Stimulated activated naive CD8-positive, alpha-beta T cell treated with anti-CD3 and anti-CD28 coated beads, Interleukin-15, Interleukin-2, amounts not matched to agents 100 U/mL and 50 U/mL, for 24 hours (primary cell): ENCODE measurements at places on chromosomes 7 and 10.

DNA sequence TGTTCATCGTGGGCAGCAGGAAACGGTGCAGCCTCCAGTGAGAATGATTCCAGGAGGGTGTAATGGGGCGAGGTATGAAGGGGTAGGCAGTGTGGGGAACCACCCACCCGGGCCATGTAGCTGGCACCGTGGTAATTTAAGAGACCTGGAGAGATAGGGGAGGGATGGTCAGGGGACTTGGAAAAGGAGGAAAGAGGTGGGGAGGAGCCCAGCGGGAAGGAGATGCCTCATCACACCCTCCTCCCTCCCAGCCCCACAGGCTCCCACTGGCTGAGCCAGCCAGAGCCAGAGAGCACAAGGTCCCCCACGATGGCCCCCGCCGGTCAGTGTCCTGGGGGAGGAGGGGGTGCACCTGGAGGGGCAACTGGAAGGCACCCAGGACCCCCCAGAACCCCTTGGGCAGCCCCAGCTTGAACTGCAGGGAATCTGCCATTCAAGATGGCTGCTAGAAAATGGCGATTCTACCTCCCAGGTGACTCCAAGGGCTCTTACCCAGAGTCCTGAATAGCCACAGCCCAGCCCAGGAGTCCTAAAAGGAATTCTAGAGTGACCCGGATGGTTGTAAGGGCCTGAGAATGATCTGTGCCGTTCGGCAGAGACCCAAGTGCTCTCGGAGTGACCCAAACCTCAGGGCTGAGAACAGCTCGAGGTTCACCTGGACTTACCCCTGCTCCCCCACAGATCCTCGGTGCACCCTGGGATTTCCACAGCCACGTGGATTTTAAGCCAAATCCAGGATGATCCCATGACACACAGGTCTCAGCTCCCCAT, 28.8 kb downstream of the CALML3 start:
- DNase-seq = no peak

DNA sequence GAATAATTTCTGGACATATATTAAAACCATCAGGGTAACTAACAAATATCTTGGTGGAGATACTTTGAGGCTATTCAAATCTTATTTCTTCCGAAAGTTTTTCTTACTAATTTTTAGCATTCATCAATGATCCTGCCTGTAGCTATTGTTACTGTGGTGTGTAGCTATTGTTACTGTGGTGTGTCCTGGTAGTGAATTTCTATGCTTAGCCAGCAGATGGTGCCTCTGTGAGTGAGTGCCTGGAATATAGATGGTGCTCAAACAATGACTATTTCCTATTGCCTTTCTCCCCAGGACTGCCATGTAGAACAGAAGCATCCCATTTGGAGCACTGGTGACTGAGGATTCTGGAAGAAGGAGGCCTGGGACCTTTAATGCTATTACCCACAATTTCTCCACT, 245.7 kb downstream of the CCSER2 start:
- DNase-seq = no peak

- DNase-seq = no peak
These were observed 140.0 kb downstream of the FRMD4A start for GRCh38 chr10:14190702-14191101.

DNA sequence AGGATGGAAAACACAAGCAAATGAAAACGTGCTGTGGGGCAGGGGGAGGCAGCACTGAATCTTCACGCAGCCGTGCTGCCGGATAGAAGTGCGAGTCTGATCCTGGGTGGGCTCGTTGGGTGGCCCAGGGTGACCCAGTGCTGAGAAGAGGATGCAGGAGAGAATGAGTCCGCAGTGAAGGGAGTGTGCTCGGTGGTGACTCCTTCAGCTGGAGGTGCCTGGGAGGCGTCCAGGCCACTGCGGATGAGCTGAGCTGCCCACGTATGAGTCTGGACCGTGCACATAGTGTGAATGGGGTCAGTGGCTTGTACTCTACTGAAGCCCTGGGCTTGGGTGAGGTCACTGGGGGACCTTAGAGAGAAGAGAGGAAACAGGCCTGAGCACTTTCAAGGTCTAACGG, 190.0 kb upstream of the MGMT start:
- no peak for DNase-seq

DNA sequence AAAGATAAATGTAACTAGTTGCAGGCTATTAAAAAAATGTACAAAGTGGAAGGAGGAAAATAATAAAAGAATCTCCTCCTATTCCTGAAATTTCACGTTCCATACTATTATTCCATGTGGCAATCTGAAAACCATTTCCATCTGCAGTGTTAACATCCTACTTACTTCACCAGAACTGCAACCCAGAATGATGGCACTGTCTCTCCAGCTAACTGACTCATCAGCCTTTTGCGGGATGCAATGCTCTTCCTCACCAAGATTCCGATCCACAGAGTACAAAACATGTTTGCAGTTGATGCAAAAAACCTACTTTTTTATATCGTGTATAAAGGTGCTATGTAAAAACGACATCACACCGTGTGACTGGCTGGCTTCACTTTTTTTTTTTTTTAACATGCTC, 50.8 kb downstream of the ESYT2 start:
- DNase-seq = no peak

- DNase-seq = peak; percentile 26
These were observed 388 bp downstream of the ECD start for GRCh38 chr10:73167458-73167782.

GRCh38 chr7:24965831-24966708, 13.9 kb downstream of the OSBPL3 start:
- DNase-seq = peak; percentile 50

GRCh38 chr7:130349911-130350782, 5.5 kb downstream of the CPA5 start:
- DNase-seq = no peak

DNA sequence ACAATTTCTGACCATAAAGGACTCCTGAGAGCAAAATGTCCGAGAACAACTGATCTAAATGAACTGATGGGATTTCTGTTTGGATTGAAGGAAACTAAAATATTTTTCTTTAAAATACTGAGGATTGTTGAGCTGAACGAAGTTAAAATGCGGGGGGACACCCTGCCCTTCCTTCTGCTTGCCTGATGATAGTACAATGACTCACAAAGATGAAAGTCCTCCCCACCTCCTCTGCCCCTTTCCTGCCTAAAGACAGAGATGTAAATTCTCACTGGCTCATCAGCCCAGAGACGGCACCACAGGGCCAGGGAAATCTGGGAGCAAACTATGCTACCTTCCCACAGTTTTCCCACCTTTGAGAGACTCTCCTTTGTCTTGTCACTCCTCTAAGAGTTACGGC, 180.6 kb downstream of the PHTF2 start:
- no peak for DNase-seq

GRCh38 chr7:112566442-112567324, 85.9 kb downstream of the LSMEM1 start:
- no peak for DNase-seq

GRCh38 chr7:43671521-43671920, 57.8 kb downstream of the COA1 start:
- DNase-seq = no peak

DNA sequence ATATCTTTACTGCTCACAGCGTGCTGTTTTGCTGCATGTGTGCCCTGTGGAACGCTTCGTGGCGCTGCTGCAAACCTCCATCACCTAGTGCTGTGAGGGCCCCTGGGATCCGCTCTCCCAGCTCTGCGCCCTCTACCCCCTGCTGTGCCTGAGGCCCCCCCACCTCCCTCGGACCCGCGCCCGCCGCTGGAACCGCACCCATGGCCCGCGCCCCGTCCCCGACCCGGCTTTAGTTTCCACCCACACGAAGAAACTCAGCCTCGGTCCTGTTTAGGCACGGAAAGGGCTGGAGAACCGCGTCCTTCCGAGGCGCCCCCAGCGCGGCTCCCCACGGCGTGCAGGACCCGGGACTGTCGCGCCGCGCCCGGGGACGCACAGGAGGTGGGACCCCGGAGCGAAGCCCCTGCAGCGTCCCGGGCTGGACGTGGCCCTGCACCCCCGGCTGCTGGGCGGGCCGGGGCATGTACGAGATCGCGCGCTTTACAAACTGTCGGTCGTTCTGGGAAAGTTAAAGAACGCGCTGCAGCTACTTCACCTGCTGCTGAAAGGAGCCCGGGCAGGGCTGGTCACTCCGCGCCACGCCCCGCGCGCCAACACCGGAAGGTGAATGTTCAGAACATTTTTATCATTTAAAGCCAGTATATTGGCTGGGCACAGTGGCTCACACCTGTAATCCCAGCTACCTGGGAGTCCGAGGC, 54.3 kb downstream of the BMS1 start:
- DNase-seq = no peak

GRCh38 chr7:105811189-105811847, 65.1 kb downstream of the ATXN7L1 start:
- DNase-seq = no peak

DNA sequence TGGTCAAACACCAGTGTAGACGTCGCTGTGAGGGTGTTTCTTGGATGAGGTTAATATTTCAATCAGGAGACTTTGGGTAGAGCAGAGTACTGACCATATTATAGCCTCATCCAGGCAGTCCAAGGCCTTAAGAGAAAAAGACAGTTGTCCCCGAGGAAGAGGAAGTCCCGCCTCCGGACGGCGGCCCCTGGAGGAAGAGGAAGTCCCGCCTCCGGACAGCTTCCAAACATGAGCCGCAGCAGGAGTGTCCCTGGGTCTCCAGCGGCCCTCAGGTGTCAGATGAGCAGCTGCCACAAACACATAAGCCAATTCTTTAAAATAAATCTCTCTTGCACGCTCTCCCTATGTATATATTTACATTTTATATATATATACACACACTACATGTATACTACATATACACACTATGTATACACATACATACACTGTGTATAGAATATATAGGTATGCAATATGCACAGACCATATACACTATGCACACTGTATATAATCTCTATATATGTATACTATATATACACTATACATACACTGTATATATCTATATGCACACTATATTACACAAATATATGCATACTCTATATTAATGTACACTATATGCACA, 37.5 kb downstream of the PWWP2B start:
- peak; percentile 79 for DNase-seq

GRCh38 chr7:34128762-34129161, 223.4 kb downstream of the BMPER start:
- DNase-seq = no peak
